CD4-positive, alpha-beta T cell treated with Interleukin-12 subunit alpha and Interleukin-12 subunit beta, for 1 hour (primary cell): ENCODE measurements at places on chromosomes 11 and 22.

GRCh38 chr11:117369534-117369933, 41.9 kb downstream of the CEP164 start:
- DNase-seq, result no peak

DNA sequence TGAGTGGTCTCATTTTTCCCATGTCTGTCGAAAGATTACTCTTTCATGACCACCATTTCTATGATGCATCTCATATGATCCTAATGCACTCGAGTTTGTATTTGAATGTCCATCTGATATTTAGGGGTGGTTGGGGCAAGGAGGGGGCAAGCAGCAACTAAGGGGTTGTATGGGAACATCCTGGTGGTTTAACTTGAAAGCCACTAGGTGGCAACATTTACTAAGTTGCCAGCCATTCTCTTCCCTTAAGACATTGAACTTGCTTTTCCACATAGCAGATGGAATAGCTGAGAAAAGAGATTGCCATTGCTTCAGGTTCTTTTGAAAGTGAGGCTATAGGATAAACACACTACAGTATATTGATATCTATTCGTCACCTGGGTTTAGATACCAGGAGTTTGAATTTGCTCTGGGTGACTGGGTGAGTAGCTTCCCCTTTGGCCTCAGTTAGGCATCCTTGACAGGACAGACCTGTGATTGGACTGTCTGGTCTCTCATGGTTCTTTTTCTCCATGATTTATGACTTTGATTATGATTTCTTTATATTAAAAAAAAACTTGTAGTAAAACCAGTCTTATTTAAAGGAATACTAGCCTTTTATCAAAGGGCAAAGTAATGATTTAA, 32.4 kb downstream of the NF2 start:
- DNase-seq, result peak; percentile 34

GRCh38 chr22:45129703-45130524, 33.8 kb upstream of the NUP50 start:
- peak; percentile 21 for DNase-seq

- DNase-seq, result peak; percentile 92
Observed at GRCh38 chr22:50185375-50186087, at the start of gene TRABD. Gene TRABD, plus strand, starts transcription at chr22:50185913. Its CDS starts 7,148 bp downstream, at chr22:50193061.

DNA sequence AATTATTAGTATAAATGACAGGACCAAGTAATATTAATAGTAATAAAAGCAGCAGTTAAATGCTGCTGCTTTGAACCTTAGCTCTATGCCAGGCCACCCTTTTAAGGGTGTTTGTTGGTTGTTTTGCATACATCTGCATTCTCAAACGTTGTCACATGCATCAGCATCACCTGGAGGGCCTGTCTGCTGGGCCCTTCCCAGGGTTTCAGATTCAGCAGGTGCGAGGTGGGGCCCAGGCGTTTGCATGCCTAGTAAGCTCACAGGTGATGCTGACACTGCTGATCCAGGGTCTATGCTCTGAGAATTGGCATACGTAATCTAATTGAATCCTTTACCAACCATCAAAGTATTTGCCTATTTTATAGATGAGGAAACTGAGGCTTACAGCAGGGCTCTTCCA, 246.5 kb downstream of the CADM1 start:
- DNase-seq, result no peak
